Activated T-helper 1 cell treated with anti-CD3 and anti-CD28 coated beads, Interleukin-2, amount 50 U/mL, for 16 hours (primary cell): ENCODE measurements at places on chromosomes 2 and 18.
A peak's percentile ranks its signal among the peaks of the same experiment; 100 is the strongest.

- DNase-seq: no peak
Measured at GRCh38 chr2:36792951-36793350, 96.4 kb downstream of the VIT start.

- no peak for DNase-seq
Measured at GRCh38 chr2:234403074-234403473, 93.8 kb downstream of the ARL4C start.

DNA sequence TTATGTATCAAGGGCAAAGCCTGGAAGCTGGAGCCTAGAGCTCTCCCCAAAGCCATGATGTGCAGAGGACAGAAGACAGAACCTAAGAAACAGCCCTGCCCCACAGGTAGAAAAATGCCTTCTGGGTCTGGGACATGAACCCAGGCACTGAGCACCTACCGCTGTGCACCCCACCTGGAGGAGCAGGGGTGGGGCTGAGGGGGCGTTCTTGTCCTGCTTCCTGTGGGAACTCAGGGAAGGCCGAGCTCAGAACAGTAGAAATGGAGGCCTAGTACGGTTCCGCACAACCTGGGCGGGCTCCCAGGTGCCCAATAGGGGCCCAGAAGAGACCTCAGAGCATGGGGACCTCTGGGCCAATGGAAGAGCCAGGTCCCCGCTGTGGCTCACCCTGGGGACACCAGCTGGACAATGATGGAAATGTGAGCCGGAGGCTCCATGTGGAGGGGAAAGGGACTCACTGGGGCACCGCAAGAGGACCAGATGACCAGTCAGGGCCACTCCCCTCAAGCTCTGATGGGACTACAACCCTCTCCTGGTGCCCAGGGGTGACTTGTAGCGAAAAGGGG lies 3.2 kb downstream of the CRACDL start:
- DNase-seq: no peak

GRCh38 chr2:220931491-220931890 lies 640.6 kb downstream of the EPHA4 start:
- no peak for DNase-seq

DNA sequence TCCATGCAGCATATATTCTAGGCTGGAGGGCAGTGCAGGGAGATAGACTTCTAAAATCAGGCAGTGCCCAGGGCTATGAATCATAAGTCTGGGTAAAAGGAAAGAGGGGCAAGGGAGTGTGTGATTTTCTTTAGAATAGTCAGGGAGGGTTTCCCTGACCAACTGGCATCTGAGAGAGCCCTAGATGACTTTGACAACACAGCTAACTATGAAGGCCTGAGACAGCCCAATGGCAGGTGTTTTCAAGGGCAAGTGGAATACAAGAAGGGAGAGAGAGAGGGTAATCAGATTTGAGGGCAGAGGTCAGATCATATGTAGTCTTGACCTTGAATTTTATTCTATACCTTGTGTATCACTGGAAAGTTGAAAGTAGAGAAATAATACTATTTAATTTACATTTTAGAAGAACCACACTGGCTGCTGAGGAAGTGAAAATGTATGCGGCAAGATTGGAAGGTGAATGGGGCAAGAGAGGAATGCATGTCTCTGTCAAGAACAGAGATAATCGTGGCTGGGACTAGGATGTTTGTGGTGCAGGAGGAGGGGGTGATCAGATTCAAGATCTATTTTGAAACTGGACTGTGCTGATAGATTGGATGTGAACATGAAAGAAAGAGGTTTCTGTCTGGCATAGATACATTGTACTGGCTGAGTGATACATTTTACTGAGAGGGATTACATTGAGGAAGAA lies 1.9 kb upstream of the ITGB6 start:
- DNase-seq: no peak

- no peak for DNase-seq
Measured at GRCh38 chr2:84674586-84674985, 158.3 kb downstream of the DNAH6 start.

- DNase-seq: no peak
Measured at GRCh38 chr2:151357359-151357758, at the start of gene TNFAIP6. TSS of gene TNFAIP6 (plus strand) at chr2:151357592. CDS start at chr2:151357667, 75 bp downstream.

- DNase-seq: no peak
Measured at GRCh38 chr2:137724912-137725311, 239.4 kb upstream of the HNMT start.

GRCh38 chr18:3851159-3851558 lies 401.2 kb downstream of the TGIF1 start:
- no peak for DNase-seq

DNA sequence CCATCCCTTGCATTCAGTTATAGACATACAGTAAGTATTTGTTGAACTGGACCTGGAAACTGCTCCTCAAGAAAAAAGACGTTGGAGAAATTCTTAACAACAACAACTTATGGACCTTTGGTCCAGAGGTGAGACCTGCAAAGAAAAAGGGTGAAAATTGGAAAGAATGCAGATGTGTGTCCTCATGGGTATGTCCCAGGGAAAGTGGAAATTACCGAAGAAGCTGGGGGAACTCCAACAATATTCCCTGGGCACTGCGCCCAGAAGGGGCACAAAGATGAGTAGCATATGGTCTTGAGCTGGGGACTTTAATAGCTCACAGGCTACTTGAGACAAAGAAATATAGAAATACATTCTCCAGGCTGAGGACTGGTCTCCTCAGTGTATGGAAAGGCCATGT lies 35.5 kb upstream of the YWHAQ start:
- DNase-seq: no peak

- DNase-seq: no peak
Measured at GRCh38 chr2:168184681-168185513, 62.5 kb downstream of the STK39 start.

- no peak for DNase-seq
Measured at GRCh38 chr18:43622024-43622423, 344.7 kb upstream of the SYT4 start.

DNA sequence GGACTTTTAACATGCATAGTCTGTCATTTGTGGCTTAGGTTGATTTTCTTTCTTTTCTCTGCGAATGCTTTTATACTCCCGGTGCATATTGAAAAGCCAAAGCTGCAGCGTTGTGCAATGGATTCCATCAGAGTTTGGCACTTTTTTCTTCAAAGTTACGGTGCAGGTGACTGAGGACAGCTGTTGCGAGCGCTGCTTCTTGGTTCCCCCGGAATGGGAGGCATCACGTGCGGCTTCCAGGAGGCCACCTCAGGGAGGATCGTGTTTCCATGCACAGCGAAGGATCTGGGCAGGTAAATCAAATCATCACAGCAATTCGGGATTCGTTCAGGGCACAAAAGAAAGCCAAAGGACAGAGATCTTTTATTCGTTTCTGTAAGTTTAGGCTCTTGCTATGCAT lies 109.6 kb upstream of the ALKAL2 start:
- DNase-seq: no peak

DNA sequence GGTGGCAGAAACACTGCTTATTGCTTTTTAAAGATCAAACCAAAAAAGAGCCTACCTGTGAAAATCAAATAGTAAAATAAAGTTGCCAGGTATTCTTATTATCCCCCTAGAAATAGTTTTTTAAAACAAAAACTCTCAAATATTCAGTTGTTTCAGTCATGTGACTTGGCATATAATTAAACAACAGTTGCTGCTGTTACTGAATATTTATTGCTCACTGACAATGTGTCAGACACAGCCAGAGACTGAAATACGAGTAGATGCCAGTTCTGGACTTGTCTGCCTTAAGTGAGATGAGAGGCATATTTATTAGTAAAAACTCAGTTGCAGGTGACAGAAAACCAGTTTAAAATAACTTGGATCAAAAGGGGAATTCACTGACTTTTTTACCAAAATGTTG lies 106.0 kb upstream of the RAB12 start:
- no peak for DNase-seq

- DNase-seq: no peak
Measured at GRCh38 chr2:10956006-10956790, 44.5 kb downstream of the KCNF1 start.

GRCh38 chr18:10076502-10077030 lies 162.8 kb downstream of the VAPA start:
- no peak for DNase-seq

DNA sequence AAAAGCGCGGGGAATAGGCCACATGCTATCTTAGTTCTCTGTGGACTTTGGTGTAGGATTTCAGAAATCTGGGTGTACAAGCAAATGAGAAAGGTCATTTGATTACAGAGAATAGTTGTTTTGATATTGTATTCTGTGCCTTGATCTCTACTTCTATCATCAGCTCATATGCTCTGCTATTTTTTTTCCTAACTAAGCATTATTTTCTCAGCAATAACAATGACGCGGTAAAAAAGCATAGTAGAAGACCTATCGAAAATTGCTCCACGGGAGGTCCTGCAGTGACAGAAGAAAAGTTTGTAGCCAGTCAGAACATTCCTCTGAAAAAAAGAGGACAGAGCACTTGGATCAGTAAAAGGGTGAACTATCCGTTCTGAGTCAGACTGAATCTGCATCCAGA lies 2.8 kb upstream of the SETBP1 start:
- no peak for DNase-seq

DNA sequence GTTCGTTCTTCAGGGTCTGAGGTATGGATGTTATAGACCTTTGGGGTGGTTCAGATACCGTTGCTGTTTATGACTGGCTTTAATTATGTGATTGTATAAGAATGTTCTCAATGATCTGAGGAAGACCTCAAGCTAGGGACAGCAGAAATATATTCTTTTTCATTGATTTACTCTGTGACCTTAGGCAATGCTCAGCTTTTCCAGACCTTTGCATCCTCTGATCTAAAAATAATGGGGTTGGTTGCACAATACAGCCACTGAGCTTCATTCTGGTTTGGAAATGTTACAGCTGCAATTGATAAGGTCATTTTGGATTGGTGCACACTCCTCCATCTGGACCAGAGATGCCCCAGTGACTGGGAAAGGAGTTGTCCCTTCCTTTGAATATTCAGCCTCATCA lies 17.2 kb upstream of the CABYR start:
- DNase-seq: no peak

GRCh38 chr2:212998626-212999359 lies 152.6 kb downstream of the IKZF2 start:
- no peak for DNase-seq

GRCh38 chr2:117485588-117485987 lies 328.9 kb upstream of the DDX18 start:
- DNase-seq: no peak

DNA sequence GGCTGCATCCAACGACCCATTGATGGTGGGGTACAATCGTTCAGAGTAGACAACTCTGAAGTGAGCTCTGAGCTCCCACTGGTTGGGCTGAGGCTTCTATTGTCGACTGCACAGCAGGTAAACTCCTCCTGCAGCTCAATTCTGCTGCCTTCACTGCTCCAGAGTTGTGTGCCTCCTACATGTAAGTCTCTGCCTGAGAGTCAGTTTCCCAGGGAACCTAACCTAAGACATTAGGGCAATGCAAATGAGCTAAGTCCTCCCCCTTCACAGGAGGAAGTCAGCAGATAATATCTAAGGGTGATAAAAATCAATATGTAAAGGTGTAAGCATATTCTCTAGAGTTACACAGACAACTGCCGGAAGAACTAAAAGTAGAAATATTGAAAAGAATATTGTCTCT lies 22.5 kb upstream of the ACYP2 start:
- no peak for DNase-seq

GRCh38 chr2:170930131-170930990 lies 1.3 kb downstream of the GORASP2 start:
- peak; percentile 37 for DNase-seq

DNA sequence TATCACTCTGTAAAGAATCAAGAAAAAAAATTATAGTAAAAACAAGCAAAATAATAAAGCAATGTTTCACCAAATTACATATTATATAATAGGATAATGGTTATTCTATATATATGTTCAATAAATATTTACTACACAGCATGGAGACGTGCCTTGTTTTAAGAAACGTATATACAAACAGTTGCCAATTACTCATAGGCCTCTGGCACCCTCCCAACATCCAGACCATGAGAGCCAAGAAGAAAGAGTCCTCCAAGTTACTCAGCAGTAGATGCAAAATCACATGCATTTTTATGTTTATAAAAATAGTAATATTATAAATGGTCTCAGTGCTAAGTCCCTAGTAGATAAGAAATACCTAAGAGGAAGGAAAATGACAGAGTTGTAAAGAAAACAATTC lies 64.8 kb downstream of the REV1 start:
- no peak for DNase-seq

GRCh38 chr2:236583621-236584203 lies 14.1 kb downstream of the ACKR3 start:
- DNase-seq: no peak

DNA sequence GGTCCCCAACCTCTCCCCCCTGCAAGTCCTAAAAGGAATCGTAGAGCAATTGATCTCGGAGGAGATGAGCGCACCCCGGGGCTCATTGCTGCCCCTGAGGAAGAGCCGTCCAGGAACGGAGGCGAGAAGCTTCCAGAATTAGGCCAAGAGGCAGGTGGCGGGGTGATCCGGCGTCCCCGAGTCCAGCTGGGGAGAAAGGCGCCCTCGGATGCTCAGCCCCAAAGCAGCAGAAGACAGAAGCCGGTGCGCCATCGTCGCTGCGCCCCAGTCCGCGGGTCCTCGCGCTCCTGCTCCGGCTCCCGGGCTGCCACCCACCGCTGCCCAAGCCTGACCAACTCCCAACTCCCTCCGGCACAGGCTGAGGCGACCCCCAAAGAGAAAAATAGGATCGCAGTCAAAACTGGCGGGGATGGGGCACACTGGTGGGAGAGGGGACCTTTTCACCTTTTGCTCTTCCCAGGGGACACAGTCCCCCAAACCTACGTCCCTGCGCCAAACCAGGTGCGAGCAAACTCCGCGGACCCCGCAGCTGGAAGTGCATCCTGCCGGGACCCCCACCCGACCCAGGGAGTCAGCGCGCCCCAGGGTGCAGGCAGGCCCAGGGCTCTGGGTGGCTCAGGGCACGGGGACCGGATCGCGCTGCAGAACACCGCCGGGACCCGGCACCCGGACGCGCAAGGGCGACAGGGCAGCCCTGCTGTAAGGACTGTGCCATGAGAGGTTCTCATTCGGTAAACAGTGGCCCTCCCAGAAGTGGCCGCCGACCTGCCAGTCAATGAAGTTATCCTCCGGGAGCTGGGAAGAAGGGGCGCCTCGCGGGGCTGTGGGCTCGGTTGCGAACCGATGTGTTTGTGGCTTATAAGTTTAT lies 8.4 kb upstream of the MEIS1 start:
- no peak for DNase-seq

DNA sequence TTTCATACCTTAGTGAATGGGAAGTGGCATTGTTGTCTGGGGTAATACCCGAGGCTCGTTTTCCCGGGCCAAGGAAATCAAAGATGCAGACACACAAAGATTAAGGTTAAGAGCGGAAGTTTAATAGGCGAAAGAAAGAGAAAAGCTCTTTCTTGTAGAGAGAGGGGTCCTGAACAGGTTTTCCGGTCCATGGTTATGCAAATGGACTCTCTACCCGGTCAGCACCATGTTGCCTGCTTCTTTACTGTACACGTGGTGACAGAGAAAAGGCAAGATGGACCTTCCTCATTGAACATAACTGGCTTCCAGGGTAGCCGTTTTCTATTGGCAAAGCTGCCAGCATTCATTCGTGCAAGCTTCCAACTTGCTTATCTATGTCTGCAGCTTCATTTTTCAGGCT lies 2063.5 kb downstream of the SUCLG1 start:
- DNase-seq: no peak
